Muscle of back (tissue), 13 donors: ENCODE measurements at places on chromosomes 13 and 19.

DNA sequence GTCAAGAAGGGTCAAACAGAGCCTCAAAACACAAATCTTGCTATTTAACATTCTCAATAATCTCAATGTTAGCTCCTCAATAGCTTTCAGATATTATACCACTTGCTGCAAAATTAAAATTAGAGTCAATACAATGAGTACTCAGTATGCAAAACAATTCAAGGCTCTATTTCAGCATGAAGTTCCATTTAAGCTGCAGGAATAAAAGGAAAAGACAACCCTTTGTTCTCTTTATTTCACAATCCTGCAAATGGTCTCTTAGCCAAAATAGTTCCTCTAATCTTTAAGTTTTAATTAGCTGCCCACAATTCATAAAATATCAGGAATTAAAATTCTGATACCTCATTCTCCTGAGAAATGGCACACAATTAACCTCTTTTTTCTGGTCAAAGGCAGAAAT, 40.5 kb upstream of the DCT start:
- DNase-seq: no peak

DNA sequence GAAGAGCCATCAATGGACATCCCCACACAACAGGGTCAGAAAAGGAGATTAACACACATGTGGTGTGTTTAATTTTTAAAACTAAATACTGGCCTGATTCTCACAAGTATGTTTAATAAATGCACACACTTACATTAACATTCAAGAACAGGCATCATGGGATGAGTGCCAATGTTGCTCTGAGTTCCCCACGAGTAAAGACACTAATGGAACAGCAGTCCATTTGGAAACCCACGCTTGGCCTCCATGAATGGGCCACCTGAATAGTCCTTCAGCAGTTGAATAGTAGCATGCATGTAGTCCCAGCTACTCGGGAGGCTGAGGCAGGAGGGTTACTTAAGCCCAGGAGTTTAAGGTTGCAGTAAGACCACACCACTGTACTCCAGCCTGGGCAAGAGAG, 195.2 kb upstream of the IPO5 start:
- peak; percentile 27 for DNase-seq

GRCh38 chr13:50846861-50847475, 3.5 kb upstream of the DLEU7 start:
- DNase-seq: no peak

GRCh38 chr13:51432576-51432975, 20.3 kb downstream of the INTS6 start:
- no peak for DNase-seq

DNA sequence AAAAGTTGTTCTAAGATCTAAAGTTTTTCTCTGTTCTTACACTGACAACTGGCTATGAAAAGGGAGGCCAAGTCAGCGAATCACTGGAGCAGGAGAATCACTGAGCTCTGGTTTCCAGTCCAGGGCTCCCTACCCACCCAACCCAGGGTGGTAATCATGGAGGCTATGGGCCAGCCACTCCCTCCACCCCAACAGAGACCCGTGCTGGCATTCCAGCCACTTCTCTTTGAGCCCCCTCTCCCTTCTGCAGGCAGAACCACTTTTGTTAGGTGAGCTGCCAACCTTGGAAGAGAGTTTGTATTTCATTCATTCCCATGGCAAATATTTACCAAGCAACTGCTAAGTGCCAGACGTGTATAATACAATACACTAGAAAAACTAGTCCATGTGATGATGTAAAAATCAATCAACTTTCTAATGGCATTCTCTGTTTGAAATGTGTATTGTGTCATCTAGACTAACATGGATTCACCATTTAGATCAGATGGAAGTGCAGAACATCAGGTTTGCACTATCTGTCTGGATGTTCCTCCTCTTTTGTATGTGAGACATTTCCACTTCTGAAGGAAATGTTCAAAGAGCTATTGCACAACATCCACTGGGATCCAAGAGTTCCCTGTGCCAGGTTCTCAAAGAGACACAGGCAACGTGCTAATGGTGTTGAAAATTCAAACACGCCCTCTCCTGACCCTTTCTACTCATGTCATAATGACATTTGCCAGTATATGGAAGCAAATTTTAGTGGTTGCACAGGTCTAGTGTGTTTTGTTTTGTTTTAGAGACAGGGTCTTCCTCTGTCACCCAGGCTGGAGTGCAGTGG, 5.3 kb downstream of the MLNR start:
- no peak for DNase-seq

- no peak for DNase-seq
These were observed 12.0 kb upstream of the CPB2 start for GRCh38 chr13:46116653-46117502.

DNA sequence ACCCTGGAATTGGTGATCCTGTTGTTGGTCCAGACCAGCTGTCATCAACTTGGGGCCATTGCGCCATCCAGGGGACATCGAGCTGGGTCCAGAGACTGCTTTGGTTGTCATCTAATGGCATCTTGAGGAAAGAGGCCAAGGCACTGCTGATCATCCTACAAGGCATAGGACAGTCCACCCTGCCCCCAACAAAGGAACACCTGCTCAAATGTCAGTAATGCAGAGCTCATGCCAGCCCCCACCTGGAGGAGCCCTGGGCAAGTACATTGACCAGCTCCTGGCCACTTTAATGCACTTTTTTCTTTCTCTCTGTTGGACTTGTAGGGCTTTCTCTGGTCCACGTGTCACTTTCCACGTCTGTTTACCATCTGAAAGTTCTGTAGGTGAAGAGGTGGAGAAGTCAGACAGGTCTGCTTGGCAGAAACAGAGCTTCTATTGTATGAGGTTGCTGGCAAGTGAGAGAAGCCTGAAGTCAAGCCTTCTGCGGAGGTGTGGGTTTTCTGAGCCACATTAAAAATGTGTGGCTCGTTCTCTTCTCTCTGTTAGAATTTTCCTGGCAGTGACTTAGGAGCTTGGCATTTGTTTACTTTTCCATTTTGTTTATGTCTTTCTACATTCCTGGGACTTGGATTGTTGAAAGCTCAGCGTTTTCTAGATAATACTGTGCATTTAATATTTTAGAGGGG, 124.0 kb upstream of the RNF113B start:
- peak; percentile 47 for DNase-seq
